GM12891 (cell line): ENCODE measurements at places on chromosomes 4 and X.

GRCh38 chrX:50668860-50669259, 145.1 kb downstream of the SHROOM4 start:
- no peak for DNase-seq

- no peak for DNase-seq
Observed at GRCh38 chr4:142419712-142420111, 426.4 kb downstream of the INPP4B start.

GRCh38 chr4:40316333-40316781, 18.8 kb upstream of the CHRNA9 start:
- no peak for DNase-seq

DNA sequence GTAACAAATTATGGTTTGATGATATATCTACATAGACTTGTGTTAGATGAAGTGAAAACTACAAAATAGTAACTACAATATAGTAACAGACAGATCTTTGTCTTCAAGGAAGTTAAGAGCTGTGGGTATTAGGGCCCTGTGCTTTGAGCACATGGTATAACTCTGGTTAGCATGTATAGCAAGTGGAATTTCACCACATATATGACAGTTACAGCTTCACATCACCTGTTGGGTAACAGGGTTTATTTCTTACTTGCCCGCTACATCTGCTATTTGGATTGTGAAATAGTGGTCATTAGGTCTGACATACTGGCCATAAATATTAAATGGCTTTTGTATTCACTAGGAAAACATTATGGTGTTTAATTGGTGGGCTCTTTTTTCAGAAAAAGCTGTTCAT, 20.2 kb downstream of the OFD1 start:
- DNase-seq = no peak

- no peak for DNase-seq
Observed at GRCh38 chr4:152062936-152063620, 302.3 kb upstream of the GATB start.

DNA sequence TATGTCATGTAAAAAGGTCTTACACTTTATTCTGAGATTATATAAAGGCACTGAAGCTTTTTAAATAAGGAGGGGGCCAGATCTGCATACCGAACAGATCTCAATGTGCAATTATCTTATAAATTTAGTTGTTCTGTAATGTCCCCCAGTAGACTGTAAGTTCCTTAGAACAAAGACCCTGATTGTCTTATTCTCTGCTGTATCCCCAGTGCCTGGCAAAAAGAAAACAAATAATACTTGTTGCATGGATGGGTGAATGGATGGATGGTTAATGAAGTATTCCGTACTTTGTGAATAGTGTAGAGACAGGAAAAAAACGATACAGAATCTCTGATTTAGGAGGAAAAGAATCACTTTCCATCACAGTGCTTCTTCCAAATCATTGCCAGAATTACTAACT, 141.5 kb downstream of the CHM start:
- DNase-seq = no peak

DNA sequence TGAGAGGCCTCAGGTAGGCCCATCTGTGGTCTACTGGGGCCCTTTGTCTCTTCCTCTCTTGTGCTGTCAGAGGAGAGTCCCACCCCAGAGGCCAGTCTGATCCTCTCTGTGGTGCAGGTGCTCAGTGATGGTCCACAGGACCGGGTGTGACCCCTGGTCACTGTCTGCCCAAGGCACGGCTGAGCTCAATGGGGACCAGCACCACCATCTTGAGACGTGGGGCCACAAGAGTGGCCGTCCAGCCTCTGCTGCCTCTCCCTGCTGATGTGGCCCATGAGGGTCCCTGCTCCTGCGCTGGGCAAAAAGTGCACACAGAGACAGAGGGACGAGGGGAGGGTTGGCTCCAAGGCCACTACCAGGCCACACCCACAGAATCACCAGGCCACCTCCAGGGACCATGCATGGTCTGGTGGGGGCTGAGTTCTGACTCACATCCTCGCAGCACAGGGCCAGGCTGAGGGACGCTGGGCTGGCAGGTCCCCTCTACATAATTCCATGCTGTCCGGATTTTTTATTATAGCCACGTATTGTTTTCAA, 88.3 kb downstream of the FAM53A start:
- DNase-seq = no peak

DNA sequence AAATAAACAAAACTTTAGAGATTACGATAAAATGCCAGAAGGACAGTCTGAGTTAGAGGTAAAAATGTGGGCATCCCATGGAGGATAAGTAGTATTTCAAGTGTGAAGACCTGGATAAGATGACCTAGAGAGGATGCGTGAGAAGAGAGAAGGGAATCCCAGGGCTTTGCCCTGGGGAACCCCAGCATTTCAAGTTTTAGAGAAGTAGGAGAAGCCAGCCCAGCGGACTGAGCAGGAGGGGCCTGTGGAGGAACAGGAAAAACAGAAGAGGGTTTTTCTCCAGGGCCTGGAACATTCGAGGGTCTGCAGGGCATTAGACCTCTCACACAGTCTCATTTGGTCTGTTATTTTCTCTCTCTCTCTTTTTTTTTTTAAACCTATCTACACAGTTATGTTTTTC, 2.9 kb upstream of the CFP start:
- no peak for DNase-seq

DNA sequence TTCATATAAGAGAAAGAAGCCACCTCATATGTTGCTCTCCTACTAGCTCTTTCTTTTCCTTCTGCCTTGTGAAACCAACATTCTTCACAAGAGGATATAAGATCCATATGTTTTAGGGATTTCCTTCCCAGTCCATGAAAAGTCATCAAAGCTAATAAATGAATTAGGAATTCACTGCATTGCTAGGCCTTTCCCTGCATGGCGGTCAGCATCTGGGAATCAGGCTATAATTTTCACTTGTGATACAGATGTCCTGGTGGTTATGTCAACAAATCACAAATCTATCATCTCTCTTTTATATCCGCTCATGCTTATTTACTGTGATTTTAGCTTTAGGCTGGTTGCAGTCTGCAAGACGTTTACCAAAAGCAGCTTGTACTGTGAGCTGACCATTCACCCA, 510.0 kb downstream of the NLGN4X start:
- no peak for DNase-seq

DNA sequence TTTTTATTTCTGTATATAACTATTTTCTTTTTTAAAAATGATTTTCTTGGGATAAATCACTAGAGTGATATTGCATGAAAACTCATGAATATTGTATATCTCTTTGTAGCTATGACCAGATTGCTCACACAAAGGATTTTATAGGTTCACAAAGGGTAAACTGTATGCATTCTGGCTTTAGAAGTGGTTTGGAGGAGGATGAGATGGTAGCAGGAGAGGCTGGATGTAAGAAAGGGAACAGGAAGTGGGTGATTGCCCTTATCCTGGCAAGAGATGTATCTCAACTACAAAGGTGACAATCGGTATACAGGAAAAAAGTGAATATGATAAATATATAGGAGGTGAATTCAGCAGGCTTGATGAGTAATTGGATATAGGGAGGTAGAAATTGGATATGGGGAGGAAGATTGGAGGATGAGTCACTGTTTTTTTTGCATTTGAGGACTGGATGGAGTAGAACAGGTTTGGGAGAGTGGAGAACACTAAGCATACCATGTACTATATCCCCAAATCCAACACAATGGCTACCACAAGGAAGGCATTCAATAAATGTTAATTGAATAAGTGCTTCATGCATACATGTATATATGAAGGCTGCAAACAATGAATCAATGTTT, 9.9 kb downstream of the FGG start:
- DNase-seq = no peak

- peak; percentile 29 for DNase-seq
Observed at GRCh38 chrX:40266490-40267333, 169.0 kb upstream of the BCOR start.

DNA sequence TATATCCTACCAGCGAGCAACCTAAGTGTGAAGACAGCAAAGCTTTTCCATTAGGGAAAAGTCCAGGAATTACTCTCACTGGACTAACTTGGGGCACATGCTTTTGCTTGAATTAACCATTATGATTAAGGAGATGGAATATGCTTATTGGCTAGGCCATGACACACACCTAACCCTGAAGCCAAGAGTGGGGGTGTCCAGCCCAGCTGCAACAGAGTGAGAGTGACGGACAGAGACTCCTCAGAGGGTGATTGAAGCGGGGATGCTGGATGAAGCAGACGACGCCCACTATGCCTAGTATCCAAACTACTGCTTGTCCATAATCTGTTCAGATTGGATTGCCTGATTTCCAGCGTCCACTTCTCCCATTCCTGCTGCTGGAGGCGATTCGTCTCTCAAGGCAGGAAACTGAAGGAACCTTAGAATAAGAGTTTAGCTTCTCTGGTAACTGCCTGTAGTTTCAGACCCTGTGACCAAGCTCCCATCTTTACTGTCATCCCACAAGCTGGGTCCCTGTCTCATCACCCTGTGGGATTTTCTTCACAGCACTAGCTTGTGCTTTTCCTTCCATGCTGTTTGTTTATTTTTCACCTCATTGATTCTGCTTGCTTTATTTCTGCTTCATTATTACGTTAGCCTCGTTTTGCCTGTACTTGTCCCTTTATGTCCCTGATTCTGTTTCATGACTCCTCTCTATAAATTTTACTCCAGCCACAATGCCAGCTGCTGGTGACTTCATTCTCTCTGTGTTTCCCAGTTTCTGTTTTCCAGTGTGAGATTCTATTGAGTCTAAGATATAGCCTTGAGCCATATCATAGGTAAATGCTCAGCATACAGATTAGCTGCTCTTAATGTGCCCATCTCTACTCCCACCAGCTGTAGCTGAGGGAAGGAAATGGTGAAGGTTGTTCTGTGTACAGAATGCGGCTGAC, 19.0 kb downstream of the FAM47E start:
- DNase-seq = no peak

DNA sequence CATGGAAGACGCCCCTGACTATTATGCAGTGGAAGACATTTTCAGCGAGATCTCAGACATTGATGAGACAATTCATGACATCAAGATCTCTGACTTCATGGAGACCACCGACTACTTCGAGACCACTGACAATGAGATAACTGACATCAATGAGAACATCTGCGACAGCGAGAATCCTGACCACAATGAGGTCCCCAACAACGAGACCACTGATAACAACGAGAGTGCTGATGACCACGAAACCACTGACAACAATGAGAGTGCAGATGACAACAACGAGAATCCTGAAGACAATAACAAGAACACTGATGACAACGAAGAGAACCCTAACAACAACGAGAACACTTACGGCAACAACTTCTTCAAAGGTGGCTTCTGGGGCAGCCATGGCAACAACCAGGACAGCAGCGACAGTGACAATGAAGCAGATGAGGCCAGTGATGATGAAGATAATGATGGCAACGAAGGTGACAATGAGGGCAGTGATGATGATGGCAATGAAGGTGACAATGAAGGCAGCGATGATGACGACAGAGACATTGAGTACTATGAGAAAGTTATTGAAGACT, 3.6 kb downstream of the TSPYL2 start:
- DNase-seq = no peak

DNA sequence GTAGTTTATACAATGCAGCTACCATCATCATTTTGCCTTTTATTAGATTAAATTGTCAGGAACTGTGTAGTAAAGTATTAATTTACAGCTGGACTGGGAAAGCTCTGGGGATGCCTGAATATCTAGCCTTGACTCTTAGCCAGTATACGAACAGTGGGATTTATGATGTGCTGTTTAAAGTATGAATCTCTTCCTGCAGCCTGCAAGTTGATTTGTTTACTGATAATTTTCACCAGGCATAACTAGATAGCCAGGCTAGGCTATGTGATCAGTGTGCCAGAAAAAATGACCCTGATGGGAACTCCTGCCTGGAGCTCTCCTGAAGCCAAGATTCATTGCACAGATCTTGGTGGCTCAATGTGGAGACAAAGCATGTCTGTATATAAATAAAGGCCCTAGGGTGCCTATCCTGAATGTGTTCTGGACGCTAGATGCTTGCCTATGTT, 119.2 kb downstream of the SCLT1 start:
- DNase-seq = no peak

DNA sequence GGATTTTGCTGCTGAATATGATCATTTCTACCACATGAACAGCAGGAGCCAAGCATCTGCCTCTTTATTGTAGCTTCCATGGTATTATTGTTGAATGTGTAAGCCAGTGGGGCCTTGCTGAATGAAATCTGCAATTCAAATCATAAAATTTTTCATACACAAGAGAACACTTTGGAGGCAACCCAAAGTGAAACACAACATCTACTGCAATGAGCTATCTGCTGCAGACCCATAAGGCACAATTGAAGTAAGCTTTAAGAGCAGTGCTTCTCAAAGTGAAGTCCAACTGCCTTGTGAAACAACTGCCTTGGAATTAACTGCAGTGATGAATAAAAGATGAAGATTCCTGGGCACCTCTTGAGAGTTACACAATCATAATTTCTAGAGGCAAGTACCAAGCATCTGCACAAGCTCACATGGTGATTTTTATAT, 626.3 kb upstream of the INTU start:
- no peak for DNase-seq

GRCh38 chr4:140754918-140755773, 1.0 kb downstream of the TBC1D9 start:
- no peak for DNase-seq

- DNase-seq = no peak
Observed at GRCh38 chrX:149531599-149531998, 9.2 kb upstream of the EOLA1 start.

DNA sequence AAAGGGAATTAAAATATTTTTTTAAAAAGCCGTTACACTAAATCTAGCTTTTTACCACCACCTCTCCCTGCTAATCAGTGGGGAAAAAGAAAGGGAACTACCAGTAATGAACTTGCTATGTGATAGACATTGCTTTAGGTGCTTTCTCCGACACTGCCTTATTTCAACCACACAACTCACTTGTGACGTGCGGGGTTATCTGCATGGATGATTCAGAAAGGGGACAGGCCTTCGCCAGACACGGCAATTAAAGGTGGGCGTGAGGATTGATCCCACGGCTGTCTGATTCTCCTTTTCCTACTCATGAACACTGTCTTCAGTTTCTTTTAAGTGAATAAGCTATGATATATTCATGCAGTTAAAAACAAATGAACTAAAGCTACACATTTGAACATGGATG, 882 bp upstream of the CXCR3 start:
- DNase-seq = no peak

- DNase-seq = no peak
Observed at GRCh38 chr4:86896596-86896995, 4.4 kb upstream of the C4orf36 start.

GRCh38 chr4:35793045-35793722, 451.1 kb downstream of the ARAP2 start:
- DNase-seq = no peak
